ENCODE measurements at places on chromosomes 6 and 20.
A peak's percentile ranks its signal among the peaks of the same experiment; 100 is the strongest.

GRCh38 chr6:7110092-7110792, 2.5 kb downstream of the RREB1 start:
- no peak overlapping the region for H3K27ac ChIP-seq
- H3K4me1 ChIP-seq, result peaks cover 9% of the 10 kb centered on the region
- H3K27me3 ChIP-seq, result no peaks in the 10 kb centered on the region
- H3K36me3 ChIP-seq, result no peaks in the 10 kb centered on the region

GRCh38 chr20:45828589-45828988, 1.5 kb upstream of the TNNC2 start:
- no peak for DNase-seq
- H3K36me3 ChIP-seq, result no peaks in the 10 kb centered on the region
- no peak overlapping the region for H3K4me3 ChIP-seq
- peaks cover 22% of the 10 kb centered on the region for H3K4me1 ChIP-seq
- no peaks in the 10 kb centered on the region for H3K27me3 ChIP-seq

- H3K4me3 ChIP-seq, result no peak overlapping the region
- no peak for DNase-seq
- no peaks in the 10 kb centered on the region for H3K4me1 ChIP-seq
- peaks cover 3% of the 10 kb centered on the region for H3K27me3 ChIP-seq
Measured at GRCh38 chr6:105401247-105402089, 1.4 kb downstream of the PREP start.

- no peak for DNase-seq
- peaks cover 20% of the 10 kb centered on the region for H3K27me3 ChIP-seq
- H3K36me3 ChIP-seq, result no peaks in the 10 kb centered on the region
- peaks cover 34% of the 10 kb centered on the region for H3K4me1 ChIP-seq
- no peak overlapping the region for H3K4me3 ChIP-seq
Measured at GRCh38 chr20:64156136-64156885, 7.9 kb upstream of the MYT1 start.

DNA sequence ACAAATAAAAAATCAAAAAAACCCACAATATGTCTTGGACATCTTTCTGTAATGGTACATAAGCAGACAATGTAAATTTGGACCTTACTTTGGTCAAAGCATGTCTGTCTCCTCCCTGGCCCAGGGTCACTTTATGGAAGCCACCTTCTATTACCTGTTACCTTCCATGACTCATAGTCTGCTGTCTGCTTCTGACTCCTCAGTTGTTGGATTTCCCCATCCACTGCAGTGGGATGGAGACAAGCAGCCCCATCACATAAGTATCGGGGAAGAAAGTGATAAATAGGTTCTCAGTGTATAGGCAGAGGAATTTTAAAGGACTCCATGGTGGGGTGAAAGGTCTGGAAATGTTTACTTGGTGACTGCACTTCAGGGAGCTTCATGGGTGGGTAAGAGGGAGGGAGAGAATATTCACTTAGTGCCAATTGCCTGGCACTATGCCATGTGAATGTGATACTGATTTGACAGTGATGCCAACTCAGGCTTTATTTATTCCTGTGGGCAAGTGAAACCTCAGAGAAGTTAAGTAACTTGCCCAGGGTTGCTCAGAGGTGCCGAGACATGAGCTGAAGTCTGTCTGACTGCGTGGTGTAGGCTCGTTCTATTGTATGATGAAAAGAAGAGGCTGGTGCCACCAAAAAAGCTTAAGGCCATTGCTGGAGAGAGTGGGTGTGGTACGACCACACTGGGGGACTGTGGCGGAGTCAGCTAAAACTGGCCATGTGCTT, 175.6 kb upstream of the RNF24 start:
- H3K4me3 ChIP-seq, result no peak overlapping the region
- DNase-seq, result no peak
- no peak overlapping the region for H3K27ac ChIP-seq
- peaks cover 35% of the 10 kb centered on the region for H3K36me3 ChIP-seq
- H3K27me3 ChIP-seq, result no peaks in the 10 kb centered on the region

DNA sequence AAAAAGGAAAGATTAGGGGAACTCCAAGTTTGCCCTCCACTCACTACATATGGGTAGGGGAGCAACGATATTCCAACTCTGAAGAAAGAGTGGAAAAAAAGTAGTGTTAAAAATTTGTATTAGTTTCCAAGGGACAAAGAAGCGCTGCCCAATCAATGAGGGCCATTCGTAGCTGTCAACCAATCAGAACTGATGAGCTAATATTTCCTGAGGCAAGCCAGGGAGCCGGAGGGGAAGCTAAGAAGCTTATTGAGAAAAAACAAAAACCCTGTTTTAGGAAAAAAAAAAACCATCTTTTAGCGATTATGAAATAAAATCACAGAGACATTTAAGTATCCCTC, 59.5 kb downstream of the TRIM38 start:
- no peaks in the 10 kb centered on the region for H3K27me3 ChIP-seq
- H3K4me3 ChIP-seq, result peak overlapping the region; percentile 88
- DNase-seq, result peak; percentile 93
- no peaks in the 10 kb centered on the region for H3K36me3 ChIP-seq
- peak overlapping the region; percentile 66 for H3K27ac ChIP-seq

- peaks cover 13% of the 10 kb centered on the region for H3K4me1 ChIP-seq
- no peak overlapping the region for H3K27ac ChIP-seq
- peaks cover 36% of the 10 kb centered on the region for H3K27me3 ChIP-seq
Measured at GRCh38 chr6:168097221-168097620, 18.2 kb upstream of the FRMD1 start.

DNA sequence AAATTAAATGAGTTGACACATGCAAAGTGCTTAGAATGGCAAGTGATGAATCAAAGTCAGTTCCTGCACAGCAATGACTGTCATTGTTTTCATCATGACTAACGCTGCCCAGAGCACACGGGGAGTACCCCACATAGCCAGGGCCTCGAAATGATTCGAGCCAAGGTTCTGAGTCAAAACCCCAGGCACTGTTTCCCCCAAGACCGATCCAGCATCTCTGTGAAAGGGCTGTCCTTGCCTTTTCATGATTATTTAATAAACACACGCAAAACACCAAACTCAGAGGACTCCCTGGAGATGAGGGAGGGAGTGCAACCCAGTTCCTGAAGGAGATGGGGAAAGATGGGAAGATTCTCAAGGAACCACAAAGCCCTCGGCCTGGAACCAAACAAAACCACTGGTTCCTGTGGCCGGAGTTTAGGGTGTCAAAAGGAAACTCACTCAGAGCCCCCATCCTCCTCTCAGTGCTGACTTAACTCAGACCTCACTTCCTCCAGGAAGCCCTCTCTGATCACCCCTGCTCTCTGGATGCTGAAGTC, 3.8 kb downstream of the PREX1 start:
- H3K4me3 ChIP-seq, result no peak overlapping the region
- DNase-seq, result no peak
- H3K27me3 ChIP-seq, result no peaks in the 10 kb centered on the region
- no peaks in the 10 kb centered on the region for H3K36me3 ChIP-seq
- H3K27ac ChIP-seq, result peak overlapping the region; percentile 5
- peaks cover 35% of the 10 kb centered on the region for H3K4me1 ChIP-seq

- H3K4me1 ChIP-seq, result peaks cover 11% of the 10 kb centered on the region
- no peak overlapping the region for H3K4me3 ChIP-seq
- H3K36me3 ChIP-seq, result no peaks in the 10 kb centered on the region
- H3K27me3 ChIP-seq, result peaks cover 23% of the 10 kb centered on the region
- peak overlapping the region; percentile 40 for H3K27ac ChIP-seq
Measured at GRCh38 chr20:56778765-56779195, 149.7 kb downstream of the TFAP2C start.

DNA sequence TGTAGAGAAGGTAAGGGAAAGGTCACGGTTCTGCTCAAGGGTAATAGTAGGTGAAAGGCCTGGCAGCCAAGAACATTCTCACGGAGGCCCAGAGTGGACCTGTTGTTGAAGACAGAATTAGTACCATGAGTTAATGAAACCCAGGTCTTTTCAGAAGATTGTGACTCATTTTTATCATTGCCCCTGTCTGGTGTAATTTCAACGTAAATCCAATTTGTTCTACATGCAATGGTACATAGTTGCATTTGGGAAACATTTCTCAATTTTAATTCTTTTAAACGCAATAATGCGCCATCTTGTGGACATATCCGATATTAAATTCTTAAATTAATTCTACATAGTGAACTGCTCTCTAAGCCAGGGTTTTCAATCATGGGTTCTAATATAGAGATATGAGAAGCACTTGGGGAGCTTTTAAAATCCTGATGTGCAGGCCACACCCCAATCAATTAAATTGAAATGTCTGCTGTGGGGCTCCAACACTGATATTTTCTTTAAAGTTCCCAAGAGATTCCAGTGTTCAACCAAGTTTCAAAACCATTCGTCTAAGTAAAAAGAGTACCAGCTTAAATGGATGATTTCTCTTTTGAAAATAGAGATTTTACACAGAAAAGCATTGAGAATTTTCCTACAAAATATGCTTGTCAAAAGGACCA, 257.4 kb downstream of the PLCB1 start:
- H3K27ac ChIP-seq, result no peak overlapping the region
- no peaks in the 10 kb centered on the region for H3K27me3 ChIP-seq
- peaks cover 10% of the 10 kb centered on the region for H3K4me1 ChIP-seq

GRCh38 chr6:111609028-111609820, 3.5 kb upstream of the TRAF3IP2 start:
- H3K36me3 ChIP-seq, result no peaks in the 10 kb centered on the region
- DNase-seq, result no peak
- peaks cover 2% of the 10 kb centered on the region for H3K27me3 ChIP-seq
- no peak overlapping the region for H3K4me3 ChIP-seq
- peaks cover 11% of the 10 kb centered on the region for H3K4me1 ChIP-seq

DNA sequence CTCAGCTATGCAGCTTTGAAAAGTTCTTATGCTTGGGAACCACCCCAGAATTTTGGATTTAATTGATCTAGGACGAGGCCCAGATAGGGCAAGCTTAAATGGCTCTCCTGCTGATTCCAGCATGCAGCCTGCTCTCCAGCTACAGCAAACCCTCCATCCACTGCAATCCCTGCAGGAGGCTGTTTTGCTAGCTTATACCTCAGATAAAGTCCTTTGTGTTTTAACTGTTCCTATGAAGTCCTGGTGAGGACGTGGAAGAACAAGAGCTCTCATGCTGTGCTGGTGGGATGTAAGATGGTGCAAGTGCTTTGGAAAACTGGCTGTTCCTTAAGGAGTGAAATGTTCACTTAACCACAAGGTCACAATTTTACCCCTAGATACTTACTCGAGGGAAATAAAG, 25.5 kb upstream of the NXT1 start:
- no peak overlapping the region for H3K4me3 ChIP-seq
- no peak for DNase-seq
- no peaks in the 10 kb centered on the region for H3K36me3 ChIP-seq

- peaks cover 10% of the 10 kb centered on the region for H3K27me3 ChIP-seq
- peaks cover 9% of the 10 kb centered on the region for H3K4me1 ChIP-seq
- no peak for DNase-seq
- no peak overlapping the region for H3K27ac ChIP-seq
- peak overlapping the region; percentile 71 for H3K4me3 ChIP-seq
Measured at GRCh38 chr6:31575952-31576685, 754 bp downstream of the TNF start.
